ENCODE measurements at places on chromosomes 2 and 18.

DNA sequence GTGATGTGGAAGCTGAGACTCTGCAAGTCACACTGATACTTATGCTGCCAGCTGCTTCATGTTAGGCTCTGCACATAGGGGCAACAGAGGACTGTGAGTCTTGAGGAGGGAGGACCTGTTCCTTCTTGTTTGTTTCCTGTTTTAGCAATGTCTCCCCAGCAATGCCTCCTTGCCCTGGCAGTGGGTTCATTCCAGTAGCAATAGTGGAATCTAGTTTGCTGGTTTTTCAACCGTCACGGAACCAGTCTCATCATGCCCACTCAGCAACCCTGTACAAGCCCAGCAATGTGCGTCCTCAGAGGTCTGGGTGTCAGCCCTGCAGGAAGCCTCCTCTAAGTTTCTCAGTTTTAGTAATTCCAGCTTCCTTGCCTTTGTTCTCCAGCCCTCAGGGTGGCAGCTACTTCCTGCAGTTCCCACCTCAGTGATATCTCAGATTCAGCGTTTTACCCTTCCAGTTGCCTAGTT lies 20.5 kb upstream of the ITGB6 start:
- DNase-seq = no peak

GRCh38 chr18:7957297-7957696 lies 390.2 kb downstream of the PTPRM start:
- DNase-seq = no peak

DNA sequence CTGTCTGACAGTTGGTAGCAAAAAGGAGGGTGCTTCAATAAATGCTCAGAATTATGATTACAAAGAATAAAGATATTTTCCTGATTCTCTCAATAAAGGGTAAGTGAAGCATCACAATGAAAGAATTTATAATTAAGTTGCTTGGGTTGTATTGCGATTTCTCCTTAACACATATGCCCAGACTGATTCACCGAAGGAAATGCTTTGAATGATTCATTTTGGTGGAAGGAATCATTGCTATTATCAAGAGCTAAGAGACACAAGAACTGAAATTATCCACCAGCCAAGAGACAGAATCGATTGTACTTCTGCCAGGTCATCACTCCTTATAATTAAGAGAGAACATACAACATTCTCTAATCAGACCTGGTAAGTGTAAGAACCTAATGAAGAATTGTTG lies 301.4 kb downstream of the NR4A2 start:
- DNase-seq = no peak

DNA sequence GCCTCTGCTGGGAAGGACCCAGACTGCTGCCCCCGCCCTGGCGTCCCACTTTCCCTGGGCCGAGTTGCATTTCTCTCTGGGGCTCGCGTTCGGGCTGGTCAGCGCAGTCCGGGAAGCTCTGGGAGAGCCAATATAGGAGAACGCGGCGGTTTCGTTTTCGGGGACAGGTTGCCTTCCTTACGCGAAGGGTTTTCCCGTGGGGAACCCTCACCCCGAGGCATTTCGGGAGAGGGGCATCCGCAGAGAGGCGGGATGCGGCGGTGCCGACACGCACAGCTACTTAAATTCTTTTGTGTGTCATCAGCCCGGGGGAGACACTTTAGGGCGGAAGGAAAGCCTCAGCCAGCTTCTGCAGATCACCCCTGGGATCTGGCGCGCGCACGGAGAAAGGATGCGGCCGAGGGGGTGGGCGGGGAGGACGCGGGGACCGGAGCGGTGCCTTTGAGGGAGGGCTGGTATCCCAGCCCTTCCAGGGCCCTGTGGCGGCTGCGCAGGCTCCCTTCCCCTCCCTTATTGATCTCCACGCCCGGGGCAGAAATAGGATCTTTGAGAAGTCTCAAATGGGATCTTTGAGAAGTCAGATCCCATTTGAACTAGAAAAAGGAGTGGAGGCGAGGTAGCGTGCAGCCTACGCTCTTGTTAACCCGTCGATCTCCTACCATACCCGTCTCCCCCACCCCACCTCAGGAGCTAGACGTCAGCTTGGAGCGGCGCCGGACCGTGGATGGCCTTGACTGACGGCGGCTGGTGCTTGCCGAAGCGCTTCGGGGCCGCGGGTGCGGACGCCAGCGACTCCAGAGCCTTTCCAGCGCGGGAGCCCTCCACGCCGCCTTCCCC lies 1.2 kb downstream of the GATA6 start:
- no peak for DNase-seq

GRCh38 chr2:24402242-24403097 lies 42.1 kb upstream of the ITSN2 start:
- DNase-seq = no peak

GRCh38 chr18:36302676-36303075 lies 5.2 kb downstream of the FHOD3 start:
- DNase-seq = no peak

DNA sequence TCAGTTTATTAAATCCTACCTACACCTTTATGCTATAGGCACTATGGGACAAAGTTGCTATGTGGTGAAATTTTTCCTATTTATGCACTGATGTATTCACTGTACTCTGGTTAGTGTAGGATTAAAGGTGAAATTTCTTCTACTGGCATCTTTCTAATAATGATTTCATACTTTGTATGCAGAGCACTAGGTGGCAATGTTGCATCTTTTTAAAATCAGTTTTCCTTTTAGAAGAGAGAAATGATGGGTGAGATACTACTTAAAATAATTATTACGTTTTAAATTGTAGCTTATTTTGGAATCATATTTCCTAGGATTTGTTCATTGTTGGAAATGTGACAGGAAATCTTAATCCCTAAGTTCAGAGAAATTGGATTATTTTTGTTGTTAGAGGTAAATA lies 150.9 kb downstream of the CD8B2 start:
- DNase-seq = peak; percentile 7

- DNase-seq = no peak
These were observed 6.1 kb downstream of the AFF3 start for GRCh38 chr2:100136310-100136709.

GRCh38 chr18:10085416-10085815 lies 171.6 kb downstream of the VAPA start:
- DNase-seq = no peak

- DNase-seq = no peak
These were observed 1656.7 kb upstream of the NXPH2 start for GRCh38 chr2:140436936-140437335.

GRCh38 chr18:39057423-39058064 lies 1491.9 kb upstream of the CELF4 start:
- no peak for DNase-seq

DNA sequence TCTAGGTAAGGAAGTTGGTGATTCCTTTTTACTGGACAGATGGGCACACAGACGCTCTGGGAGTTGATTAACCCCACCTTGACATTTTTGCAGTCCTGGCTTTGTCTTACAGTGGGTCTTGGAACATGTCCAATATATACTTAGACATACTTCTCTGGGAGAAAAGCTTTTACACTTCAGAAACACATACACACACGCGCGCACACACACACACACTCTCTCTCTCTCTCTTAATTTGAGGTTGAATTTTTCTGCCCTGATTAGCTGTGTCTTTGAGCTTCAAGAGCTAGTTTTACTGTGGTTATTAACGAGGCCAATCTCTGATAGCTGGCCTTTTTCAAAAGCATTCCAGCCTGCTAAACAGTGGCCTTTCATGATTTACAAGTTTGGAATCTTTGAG lies 215.0 kb downstream of the MYCN start:
- no peak for DNase-seq
